T follicular helper cell (primary cell): ENCODE measurements at places on chromosomes 2 and 18.

- no peak for DNase-seq
Observed at GRCh38 chr2:145757503-145758246, 1237.8 kb upstream of the ZEB2 start.

DNA sequence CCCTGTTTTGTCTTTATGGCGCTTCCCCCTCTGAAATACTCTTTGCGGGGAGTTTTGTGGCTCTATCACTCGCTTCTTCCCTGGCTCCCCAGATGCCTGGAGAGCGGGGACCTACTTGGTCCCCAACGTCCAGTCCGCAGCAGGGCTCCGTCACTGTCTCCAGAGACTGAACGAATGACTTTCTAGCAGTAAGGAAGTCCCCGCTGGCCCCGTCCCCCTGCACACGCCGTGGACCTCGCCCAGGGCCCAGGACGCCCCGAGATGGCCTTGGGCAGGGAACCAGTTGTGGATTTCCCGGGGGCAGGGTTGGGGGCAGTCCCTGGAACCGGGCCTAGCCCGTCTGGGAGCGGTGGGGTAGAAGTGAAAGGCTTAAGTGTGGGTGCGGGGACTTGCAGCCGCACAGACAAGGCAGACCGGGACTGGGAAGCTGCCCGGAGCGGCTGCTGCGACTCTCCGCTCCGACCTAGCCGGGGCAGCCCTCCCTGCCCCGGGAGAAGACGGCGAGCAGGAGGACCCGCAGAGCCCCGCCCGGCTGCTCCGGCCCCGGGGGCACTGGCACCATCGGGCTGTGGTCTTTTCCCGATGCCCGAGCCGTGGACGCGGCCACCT, 821 bp upstream of the EPHA4 start:
- DNase-seq, result no peak

DNA sequence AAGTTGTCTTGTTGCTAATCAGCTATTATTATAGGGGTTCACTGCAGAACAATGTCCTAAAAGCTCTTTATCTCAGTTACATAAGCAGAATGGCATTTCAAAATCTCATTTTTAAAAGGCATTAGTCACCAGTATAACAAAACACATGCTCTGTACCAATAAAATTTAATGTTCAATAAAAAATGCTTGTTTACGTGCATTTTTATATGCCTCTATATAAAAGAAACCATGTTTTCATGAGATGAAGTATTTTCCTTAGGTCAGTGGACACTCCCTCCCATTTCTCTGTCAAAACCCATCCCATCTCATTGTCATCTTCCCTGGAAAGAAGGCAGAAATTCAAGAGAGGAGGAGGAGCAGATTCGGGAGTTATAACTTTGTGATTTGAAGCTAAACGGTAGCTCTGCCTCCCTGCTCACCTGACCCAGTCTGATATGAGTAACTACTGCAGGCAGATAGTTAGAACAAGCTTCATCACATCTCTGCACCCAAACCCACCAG, 231.9 kb upstream of the SIX2 start:
- DNase-seq, result no peak

DNA sequence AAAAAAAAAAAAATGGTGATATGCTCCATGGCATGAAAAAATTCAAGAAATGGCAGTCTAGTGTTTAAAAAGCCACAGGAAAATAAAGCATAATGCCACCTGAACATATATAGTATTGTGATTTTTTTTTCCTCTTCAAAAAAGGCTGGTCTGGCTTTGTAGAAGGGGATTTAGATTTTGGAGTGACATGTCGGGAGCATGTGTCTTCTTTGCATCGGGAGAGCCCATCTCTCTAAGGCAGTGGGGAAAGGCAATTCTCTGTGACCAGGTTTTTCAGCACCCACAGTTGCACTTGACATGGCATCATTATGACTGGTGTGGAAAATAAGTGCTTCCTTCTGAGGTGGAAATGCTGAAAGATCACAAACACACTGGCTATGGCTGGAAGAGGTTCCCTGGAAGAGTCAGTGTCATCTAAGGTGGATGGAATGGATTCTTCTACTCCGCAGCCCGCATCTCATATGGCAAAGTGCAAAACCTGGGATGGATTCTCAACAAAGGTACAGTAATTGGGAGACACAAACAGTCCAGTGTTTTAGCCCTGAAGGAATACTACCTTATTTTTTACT, 172.5 kb downstream of the AGAP1 start:
- DNase-seq, result no peak

DNA sequence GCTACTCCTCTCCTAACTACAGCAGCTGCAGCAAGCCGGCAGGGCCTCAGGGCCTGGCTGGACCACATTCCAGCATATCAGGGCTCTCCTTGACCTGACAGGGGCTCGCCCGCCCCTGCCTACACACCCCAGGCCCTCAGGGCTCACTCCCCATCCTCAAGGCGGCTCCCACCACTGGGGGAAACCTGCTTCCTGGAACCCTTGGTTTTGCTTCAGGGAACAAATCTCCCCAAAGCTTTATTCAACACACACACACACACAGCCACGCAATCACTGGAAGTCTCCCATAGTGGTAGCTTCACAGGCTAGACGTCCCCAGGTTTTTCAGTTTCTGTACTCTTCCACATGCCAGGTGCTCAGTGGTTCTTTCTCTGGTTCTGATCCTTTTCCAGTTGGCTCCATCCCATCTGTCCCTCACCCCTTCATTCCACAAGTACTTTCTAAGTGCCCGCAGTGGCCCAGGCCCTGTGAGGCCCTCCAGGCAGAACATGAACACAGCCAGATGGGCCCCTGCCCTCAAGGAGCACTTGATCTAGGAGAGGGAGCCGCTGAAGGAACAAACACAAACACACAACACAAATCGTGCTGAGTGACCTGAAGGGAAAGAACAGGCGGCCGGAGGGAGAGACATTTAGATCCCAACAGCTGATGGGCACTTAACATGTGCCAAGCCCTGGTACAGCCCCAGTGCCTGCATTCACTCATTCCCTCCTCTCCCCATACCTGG, 51.1 kb downstream of the TNS1 start:
- no peak for DNase-seq

- DNase-seq, result no peak
Observed at GRCh38 chr2:8264981-8265380, 416.9 kb upstream of the ID2 start.

DNA sequence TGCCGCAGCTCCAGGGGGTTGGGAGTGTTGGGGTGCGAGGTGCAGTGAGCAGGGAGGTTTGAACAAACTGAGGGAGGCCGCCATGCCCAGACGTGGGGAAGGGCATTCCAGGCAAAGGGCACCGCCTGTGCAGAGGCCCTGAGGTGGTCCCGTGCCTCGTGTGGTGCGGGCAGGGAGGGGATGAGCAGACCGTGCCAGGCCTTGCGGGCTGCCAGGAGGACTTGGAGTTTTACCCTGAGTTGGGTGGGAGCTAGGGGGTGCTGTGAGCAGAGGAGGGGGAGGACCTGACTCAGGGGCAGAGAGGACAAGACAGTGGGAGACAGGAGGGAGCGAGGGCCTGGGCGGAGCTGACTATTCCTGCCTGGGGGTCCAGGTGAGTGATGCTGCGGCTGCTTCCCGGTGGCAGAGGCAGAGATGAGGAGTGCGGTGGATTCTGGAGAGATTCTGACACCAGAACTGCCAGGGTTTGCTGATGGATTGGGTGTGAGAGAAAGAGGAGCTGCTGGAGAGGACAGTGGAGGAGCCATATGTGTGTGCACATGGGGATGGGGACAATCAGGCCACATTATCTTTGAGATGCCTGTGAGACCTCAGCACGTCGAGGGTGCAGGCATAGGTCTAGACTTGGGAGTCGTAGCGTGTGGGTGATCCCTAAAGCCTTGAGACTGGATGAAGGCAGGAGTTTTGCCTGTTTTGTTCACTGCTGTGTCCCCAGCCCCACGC, 23.4 kb downstream of the ZAP70 start:
- no peak for DNase-seq

DNA sequence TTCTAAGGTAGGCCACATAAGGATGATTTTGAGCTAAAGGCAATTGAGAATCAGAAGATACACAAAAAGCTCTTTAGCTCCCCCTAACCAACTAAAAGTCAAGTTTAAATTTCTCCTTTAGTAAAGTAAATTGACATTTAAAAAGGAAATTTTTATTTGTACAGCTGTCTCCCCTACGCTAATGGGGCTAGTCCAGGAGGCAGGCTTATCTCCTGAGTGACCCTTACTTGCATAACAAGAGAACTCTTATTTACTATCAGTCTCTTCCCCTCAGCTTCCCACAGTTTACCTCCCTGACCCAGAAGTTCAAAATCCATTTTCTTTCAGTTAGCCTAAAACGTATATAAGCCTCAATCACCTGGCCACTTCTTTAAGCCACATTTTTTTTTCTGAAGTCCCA, 1002.8 kb upstream of the NRXN1 start:
- no peak for DNase-seq

GRCh38 chr2:188668017-188668680, 306.0 kb upstream of the COL3A1 start:
- DNase-seq, result no peak

DNA sequence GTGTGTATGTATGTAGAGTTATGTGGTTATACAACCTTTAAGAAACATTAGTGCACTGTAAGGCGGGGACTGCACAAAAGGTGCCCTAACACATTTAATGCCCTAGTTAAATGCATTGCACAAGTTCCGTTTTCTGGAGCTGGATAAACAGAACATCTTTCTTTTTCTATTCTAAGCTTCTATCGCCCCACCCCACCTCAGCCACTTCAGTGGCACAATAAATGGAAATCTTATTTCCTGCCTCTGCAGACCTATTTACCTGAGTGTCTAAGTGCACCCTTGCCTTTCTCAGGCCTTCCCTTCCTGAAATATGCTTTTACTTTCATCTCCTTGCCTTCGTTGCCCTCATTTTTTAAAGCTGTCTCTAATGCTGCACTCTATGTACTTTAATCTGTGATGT, 123.5 kb downstream of the TANC1 start:
- DNase-seq, result no peak

DNA sequence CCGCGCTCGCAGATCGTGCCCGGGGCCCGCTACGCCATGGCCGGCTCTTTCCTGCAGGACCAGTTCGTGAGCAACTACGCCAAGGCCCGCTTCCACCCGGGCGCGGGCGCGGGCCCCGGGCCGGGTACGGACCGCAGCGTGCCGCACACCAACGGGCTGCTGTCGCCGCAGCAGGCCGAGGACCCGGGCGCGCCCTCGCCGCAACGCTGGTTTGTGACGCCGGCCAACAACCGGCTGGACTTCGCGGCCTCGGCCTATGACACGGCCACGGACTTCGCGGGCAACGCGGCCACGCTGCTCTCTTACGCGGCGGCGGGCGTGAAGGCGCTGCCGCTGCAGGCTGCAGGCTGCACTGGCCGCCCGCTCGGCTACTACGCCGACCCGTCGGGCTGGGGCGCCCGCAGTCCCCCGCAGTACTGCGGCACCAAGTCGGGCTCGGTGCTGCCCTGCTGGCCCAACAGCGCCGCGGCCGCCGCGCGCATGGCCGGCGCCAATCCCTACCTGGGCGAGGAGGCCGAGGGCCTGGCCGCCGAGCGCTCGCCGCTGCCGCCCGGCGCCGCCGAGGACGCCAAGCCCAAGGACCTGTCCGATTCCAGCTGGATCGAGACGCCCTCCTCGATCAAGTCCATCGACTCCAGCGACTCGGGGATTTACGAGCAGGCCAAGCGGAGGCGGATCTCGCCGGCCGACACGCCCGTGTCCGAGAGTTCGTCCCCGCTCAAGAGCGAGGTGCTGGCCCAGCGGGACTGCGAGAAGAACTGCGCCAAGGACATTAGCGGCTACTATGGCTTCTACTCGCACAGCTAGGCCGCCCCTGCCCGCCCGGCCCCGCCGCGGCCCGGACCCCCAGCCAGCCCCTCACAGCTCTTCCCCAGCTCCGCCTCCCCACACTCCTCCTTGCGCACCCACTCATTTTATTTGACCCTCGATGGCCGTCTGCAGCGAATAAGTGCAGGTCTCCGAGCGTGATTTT, 7.6 kb downstream of the TBR1 start:
- no peak for DNase-seq

DNA sequence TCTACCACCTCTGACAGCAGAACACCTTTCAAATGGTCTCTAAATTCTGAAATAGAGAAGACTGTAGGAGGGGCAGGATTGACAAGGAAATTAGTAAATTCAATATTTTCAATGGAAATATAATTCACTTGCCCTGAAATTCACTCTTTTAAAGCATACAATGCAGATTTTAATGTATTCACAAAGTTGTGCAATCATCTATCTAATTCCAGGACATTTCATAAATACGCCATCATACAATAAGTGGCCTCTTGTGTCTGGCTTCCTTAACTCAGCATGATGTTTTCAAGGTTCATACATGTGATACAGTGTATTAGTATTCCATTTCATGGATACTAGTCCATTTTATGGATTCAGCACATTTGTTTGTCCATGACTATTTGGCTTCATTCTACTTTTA, 74.2 kb downstream of the ZRANB3 start:
- no peak for DNase-seq

GRCh38 chr2:139864821-139865302, 1084.7 kb upstream of the NXPH2 start:
- no peak for DNase-seq

- no peak for DNase-seq
Observed at GRCh38 chr2:96623116-96623515, 15.0 kb downstream of the KANSL3 start.

DNA sequence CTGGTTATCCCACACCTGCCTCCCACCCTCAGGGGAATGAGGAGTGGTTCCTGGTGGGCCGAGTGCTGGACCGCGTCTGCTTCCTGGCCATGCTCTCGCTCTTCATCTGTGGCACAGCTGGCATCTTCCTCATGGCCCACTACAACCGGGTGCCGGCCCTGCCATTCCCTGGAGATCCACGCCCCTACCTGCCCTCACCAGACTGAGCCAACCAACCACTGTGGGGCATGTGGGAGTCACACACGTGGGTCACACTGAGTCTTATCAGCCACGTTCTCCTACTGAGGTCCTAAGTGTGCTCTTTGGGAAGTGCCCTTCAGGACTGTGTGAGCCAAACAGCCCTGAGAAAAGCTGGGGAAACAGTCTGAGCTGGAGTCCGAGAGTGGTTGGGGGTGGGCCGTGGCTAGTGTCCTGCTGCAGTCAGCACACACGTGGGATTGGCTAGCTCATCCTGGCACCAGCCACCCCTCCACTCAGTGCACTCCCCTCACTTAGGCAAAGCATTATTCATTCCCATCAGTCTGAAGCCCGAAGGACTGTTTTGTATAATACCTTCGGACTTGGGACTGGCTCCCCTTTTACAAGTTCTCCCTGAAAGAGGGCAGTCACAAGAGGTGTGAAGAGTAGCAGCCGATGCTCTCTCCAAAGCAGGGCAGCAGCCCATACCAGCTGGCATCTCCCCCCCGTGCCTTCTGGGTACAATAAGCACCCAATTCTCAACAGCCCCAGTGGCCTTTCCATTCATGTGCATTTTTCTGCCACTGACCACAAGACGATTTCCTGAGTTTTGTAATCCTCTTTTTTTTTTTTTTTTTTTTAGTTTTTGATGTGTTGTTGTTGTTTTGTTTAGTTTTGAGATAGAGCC, 4.6 kb downstream of the TIGD1 start:
- DNase-seq, result no peak

DNA sequence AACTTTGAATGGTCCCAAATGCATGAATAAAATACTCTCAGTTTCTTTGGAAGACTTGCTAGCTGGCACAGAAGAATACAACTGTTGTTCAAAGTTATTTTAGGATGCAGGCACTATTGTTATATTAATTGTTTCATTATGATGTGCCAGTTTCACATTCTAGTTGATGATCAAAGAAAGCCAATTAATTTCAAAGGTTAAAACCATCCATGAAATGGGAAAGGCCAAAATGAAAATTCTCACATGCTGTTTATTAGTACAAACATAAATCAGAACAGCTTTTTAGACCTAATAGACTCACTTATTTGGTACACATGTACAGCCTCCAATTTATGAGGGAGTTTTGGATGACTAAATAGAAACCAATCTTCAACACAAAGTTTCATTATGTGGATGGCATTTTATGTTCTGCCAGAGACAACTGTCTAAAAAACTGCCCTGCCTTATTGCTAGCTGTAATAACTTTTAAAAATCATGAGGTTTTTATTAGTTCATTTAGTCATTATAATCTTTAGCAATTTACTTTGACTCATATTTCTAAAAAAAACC, 42.2 kb downstream of the RFTN2 start:
- no peak for DNase-seq
